ENCODE measurements at places on chromosomes 12 and 14.

DNA sequence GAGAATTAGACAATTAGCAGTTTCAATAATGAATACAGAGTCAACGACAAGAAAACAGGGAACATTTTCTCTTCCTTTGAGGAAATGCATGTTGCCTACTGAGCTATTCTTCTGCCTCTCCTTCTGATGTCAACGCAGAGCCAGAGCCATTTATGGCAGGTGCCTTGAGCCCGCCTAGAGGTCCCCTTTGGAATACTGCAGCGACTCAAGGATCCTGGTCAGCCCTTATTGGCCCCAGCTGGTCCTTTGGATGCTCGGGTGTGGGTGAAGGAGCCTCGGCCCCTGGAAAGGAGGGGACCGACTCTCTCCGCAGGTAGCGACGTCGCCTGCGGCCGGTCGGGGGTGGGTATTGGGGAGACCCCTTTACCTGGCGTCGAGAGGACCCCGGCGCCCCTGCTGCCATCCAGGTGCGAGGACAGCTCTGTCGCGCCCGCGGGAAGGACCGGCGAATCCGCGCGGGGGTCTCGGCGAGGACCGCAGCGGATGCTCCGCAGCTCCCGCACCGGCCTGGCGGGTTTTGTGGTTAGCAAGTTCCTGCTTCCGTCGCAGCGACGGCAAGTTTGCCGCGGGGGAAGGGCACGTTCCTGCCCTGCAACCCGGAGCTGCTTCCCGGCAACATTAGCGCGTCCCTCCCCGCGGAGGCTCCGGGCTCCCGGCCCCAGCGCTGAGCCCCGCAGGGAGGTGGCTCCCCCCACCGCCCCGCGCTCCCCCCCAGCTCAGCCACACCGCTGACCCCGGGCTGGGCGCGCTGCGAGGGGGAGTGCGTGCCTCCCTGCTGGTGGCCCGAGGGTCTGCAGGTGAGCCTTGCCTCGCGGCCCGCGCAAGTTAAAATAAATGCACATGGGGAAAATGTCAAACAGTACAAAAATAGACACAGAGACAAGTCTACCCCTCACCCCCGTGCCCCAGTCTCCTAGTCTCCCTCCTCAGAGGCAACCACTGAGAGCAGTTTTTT, at the start of gene MANSC1:
MANSC1 (minus strand) TSS at position 532 of the 955 bp plus-strand sequence. CDS start 6,928 bp downstream, outside the sequence.
- no peak for DNase-seq

GRCh38 chr14:67158566-67158965, 30.7 kb upstream of the GARIN2 start:
- no peak for DNase-seq

DNA sequence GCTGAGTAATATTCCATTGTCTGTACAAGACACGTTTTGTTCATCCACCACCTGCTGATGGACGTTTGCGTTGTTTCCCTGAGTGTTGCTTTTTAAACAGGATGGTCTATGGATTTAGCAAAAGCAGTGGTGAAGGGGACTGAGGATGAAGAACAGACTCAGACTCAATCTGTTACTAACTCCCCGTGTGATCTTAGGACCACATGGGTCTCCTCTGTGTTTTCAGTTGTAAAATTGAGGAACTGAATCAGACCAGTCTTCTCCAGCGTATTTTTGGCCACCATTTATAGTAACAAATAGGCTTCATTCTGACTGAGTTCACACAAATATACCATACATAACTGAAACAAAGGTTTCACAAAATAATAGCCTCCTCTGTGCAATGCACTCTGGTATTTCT, 85.6 kb downstream of the FOXN3 start:
- DNase-seq = no peak

GRCh38 chr12:55699471-55700055, 8.1 kb downstream of the ITGA7 start:
- no peak for DNase-seq

- DNase-seq = no peak
These were observed 43.8 kb downstream of the DDHD1 start for GRCh38 chr14:53109105-53110041.

GRCh38 chr14:76806446-76806845, 6.2 kb downstream of the ANGEL1 start:
- DNase-seq = no peak

DNA sequence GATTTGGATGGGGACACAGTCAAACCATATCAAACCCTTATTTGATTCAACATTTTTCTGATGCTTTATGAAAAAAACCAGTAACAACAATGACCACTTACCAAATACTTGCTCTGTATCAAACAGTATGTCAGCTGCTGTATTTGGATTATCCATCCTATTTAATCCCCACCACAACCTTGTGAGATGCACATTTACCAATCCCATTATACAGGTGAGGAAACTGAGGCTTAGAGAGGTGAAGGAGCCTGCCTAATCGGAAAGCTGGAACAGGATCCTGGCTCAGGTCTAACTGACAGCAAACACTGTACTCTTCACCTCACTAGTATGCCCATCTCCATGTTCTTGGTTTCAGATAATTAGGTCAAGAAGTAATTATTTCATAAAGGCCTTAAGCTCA, 13.8 kb downstream of the CHST11 start:
- no peak for DNase-seq

DNA sequence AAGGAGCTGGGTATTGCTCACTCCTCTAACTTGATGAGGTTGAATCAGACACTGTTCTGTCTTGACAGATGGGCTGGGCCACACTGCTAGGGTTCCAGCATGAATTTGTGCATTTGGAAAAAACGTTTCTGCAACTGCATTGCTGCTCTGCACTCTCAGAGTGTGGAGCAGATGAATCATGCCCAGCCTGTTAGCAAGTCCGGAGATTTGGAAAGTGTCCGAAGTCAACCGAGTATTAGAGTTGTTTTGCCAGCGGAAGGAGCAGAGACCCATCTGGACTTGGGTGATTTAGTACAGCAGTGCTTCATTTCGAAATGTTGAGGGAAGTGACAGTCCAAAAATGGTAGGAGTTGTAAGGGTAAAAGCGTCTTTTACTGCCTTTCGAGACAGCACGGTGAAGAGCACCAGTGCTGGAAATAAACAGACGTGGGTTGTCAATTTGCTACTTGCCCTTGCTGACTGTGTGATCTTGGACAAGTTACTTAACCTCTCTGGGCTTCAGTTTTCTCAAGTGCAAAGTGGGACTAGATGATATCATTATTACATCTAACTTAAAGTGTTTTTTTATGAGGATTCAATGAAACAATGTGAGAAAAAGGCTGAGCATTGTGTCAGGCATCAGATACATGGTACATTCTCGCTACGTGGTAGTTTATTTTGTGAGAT, 139.5 kb downstream of the CHST11 start:
- no peak for DNase-seq

DNA sequence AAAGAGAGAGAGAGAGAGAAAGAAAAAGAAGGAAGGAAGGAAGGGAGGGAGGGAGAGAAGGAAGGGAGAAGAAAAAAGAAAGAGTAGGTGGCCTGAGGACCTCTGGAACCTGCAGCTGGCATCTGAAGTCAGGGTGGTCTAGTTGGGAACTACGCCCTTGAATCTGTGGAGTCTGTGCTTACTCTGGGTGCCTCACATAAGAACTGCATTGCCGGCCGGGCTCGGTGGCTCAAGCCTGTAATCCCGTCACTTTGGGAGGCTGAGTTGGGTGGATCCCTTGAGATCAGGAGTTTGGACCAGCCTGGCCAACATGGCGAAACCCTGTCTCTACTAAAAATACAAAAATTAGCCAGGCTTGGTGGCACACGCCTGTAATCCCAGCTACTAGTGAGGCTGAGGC, 10.0 kb upstream of the NRDE2 start:
- DNase-seq = no peak

DNA sequence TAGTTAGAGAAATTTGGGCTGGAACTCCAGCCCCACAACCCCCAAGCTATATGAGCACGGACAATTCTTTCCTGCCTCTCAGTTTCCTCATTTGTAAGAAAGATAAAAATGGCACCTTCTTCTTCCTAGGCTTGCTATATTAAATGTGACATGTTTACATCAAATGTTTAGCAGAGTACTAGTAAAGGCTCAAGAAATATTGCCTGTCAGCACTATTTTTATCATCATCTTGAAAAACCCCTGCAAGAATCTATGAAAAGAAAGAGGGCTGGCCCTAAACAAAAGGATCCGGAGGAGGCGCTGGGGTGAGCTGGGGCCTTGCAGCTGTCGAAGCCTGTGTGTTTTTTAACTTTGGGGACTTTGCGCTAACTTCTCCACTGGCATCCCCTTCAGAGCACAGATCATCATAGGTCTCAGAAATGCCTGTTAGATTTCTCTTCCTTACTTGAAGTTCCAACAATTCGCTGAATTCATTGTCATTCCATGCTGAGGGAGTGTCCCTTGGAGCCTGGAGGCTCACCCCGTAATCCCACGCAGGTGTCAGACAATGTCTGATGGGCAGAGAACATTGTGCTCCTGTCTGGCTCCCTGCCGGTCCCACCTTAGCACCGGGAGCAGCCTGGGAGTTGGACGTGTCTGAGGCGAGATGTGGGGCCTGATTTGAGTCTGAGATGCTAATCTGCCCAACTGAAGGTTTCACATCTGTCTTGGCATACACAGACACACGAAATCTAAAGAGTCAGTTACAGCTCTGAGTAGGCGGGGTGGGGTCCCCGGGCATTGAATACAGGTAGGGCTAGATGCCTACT, 206.8 kb downstream of the NUAK1 start:
- no peak for DNase-seq

- no peak for DNase-seq
These were observed 33.0 kb downstream of the IQSEC3 start for GRCh38 chr12:99605-100004.
